ENCODE measurements at places on chromosomes 1 and 21.

GRCh38 chr1:227429447-227430359, 111.4 kb upstream of the CDC42BPA start:
- peak; percentile 50 for DNase-seq

DNA sequence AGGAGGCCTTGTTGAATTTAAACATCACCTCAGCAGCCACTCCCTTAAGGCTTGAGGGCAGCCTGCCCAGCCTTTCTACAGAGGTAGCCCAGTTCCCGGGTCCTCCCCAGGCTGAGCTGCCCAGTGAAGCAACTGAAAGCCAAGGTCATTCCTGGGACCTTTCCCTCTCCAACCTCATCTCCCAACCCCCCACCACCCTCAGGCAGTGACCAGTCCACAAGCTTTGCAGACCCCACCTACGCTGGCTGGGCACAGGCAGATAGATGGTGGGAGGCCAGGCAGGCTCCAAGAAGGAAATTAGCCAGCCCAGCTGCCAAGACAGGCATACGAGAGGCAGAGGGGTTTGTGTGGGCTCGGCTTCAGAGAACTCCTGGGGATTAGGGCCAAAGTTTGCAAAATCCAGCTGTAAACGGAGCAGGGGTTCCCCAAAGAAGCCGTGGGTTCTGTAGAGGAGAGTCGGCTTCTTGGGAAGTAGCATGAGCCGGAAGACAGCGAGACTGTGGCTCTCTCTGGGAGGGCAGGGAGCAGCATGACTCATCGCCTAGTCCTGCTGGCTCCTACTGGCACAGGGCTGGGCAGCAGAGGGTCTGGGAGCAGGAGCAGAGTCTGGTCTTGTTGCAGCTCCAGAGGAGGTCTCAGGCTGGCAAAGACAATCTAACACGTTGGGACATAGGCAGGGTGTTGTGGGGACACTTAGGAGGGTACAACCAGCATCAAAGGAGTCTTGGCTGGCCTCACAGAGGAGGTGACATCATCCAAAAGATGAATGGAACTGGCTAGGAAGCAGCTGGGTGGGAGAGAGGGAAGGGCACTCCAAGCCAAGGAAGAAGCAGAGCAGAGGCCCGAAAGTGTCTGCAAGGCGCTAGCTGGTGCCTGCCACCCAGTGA, 2.8 kb upstream of the ZC3H12A start:
- peak; percentile 91 for DNase-seq

DNA sequence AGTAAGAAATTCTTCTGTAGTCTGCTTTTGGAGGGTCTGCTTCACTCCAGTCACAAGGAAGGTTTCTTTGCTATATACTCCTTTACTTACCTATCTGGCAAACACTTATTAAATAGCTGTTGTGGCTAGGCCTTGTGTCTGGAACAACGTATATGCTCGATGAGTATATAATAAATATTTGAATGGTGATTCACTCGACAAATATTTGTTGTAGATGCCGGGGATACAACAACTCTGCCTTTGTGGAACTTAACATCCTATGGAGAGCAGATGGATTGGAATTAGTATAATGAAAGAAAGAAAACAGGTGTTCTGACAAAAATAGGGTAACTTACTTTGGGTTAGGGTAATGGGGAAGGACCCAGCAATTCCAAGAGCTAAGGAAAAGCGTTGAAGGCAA, 31.1 kb downstream of the KPNA6 start:
- DNase-seq = no peak

DNA sequence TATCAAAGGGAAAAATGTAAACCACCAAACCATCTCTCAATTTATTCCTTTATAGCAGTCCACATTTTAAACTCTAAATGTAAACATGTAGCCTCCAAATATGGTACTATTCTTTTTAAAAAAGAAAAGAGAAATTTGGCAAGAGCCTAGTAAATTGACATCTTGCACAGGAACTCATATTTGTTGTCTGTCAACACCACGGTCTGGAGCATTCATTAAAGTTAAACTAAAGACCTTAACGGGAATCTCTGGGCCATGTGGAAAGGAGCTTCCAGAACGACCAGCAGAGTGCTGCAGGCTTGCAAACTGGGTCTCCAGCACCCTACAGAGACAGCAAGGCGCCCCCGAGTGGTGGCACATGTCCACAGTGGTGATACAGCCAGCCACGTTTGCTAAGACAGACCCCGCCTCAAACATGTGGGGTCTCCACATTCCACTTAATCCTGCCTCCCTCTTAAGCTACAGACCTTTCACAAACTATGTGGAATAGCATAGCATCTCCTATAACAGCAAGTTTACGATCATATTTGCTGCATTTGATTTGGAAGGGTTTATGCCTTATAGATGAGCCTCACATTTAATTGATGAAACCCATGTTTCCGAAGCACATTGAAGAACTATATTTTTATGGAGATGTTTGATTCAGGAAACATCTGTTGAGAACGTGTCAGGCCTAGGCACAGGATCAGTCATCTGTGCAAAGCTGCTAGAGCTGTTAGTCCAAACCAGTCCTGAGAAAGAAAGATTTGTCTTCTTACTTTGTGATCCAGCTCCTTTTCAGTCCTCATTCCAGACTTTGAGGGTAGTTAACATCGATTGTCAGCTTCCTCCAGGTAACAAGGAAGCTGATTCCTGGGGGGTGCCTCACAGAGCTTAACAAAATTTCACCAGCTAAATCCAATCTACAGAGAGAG, 96.4 kb upstream of the BACE2 start:
- DNase-seq = no peak

DNA sequence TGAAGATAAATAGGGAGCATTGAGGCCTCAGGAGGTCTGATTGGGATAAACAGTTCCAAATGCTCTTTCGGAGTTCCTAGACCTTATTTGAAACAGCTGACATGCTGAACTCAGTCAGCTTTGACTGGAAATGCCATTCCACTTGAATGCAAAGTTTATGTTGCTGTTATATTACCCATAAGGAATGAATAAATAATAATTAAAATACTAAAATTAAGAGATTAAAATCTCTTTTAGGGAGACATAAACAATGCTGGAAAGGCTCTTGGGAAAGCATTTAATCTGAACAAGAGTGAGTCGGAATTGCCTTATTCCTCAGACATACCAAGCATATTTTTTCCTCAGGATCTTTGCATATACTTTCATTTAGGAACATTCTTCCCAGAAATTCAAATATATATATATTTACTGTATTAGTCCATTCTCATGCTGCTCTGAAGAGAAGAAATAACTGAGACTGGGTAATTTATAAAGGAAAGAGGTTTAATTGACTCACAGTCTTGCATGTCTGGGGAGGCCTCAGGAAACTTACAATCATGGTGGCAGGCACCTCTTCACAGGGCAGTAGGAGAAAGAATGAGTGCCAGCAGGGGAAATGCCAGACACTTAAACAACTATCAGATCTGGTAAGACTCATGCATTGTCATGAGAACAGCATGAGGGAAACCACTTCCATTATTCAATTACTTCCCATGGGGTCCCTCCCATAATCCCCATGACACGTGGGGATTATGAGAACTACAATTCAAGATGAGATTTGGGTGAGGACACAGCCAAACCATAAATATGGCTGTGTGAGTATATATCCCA, 318.2 kb upstream of the PLXNA2 start:
- no peak for DNase-seq

- no peak for DNase-seq
Observed at GRCh38 chr1:85352055-85352454, 75.6 kb upstream of the BCL10 start.

- no peak for DNase-seq
Observed at GRCh38 chr1:159054427-159054826, 22.1 kb downstream of the AIM2 start.

DNA sequence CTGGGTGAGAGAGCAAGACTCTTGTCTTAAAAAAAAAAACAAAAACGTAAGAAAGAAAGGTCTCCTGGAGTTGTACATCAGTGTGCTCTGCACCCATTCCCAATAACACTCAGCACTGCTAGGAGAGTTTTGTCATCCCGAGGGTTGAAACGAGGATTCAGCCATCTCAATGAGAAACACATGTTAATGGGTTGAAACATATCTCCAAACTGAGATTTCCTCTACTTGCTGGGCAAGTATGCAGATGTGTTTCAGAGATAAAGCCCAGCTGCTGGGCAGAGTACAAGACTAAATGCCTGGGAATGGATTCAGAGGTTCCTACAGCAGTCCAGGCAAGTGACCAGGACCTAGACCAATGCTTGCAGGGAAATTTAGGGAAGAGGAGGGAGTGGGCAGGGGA, 2.6 kb upstream of the MFN2 start:
- no peak for DNase-seq

GRCh38 chr1:14113841-14114567, 414.0 kb downstream of the PRDM2 start:
- DNase-seq = peak; percentile 81

GRCh38 chr1:185681034-185681633, 53.1 kb upstream of the HMCN1 start:
- DNase-seq = no peak

Measured in kidney (tissue), 22 donors.